ENCODE measurements at places on chromosomes 11 and 22.

GRCh38 chr22:22086501-22087158, 104.0 kb upstream of the TOP3B start:
- no peak for DNase-seq

GRCh38 chr11:8097062-8097461, 16.1 kb downstream of the TUB start:
- DNase-seq = no peak

DNA sequence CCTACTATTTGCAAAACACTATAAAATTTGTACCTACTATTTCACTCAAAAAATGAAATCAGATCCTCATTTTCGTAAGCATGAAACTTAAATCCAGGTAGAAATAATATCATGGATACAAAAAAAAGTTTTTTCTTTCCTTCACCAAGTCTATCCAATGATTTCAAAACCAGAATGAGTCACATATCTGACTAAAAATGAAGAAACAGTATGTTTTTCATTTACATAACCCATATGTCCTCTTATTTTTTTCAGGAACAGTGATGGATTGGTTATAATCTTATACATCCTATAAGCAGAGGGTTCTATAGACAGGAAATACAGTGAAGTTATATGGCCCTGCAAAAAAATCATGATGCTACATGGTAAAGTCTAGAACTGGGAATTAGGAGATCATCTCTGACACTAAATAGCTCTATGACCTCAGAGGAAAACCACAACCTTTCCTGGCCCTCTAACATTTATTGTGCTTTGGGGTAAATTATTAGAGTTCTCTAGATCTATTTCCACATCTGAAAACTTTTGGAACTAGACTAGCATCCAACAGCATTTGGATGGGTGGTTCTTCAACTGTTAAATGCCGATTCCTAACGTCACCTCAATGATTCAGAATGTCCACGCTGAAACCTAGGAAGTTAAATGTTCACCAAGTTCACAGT, 10.9 kb downstream of the MTMR2 start:
- no peak for DNase-seq

GRCh38 chr11:120880498-120881175, 143.3 kb upstream of the TBCEL start:
- DNase-seq = no peak

DNA sequence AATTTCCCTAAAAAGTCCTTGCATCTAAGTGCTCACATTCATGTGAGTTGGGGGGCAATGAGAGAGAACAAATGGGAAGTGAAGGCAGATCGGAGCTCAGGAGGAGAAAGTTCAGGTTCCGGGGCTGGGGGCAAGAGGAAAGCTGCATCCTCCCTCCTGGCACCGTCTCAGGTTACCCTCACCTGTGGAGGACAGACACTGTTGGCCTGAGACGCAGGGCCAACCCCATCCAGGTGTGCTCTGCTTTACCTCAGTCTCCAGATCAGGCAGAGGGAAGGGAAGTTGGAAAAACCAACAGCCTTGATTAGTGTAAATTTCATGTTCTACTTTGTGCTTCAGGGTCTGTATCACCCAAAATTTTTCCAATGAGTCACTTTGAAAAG, 146.9 kb downstream of the TRIM29 start:
- DNase-seq = no peak

DNA sequence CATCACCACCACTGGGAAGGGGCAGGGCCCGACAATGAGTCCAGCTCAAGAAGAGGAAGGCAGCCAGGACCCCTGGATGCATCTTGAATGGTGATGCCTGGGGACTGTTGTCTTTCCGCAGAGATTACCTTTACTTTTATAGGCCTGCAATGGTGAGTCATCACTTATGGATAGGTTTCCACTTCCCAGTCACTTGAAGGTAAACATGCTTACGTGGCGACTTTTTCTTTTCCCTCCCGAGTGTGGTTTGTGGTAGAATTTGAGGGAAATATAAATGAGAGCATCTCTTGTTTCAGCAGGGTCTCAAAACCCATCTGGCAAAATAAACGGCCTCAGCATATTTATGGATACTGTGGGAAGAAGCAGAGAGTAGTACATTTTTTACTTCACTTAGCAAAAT, at the start of gene MMP13:
Gene MMP13, minus strand, starts transcription at position 109 of the 400 bp plus-strand sequence. Its CDS starts 27 bp downstream, at position 82.
- DNase-seq = no peak

GRCh38 chr11:71242391-71242790, 10.0 kb downstream of the SHANK2 start:
- DNase-seq = no peak

DNA sequence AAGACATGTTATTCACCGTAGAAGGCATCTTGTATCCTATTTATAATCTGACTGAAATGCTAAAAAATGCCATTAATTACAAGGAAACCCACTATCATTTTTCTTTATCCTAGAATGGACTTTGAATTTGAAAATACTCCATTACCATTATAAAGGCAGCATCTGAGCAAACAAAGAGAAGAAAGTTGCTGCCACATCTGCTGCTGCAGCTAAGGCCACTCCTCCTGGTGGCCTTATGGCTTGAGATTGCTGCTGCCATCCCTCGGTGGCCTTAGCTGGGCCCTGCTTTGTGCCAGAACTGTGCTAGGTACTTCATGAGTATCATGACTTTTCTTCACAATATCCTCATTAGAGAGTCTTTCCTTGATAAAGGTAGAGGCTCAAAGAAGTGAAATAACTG, 1210.1 kb upstream of the TENM4 start:
- no peak for DNase-seq

- DNase-seq = no peak
Measured at GRCh38 chr11:131884461-131885073, 514.2 kb downstream of the NTM start.
